ENCODE measurements at places on chromosomes 6 and 20.

GRCh38 chr20:62844182-62844581 is 17.4 kb downstream of the TCFL5 start:
- no peak for DNase-seq

GRCh38 chr6:1837826-1838225 is 228.1 kb downstream of the FOXC1 start:
- DNase-seq = peak; percentile 29

- DNase-seq = peak; percentile 47
Measured at GRCh38 chr6:125748406-125749172, 843 bp upstream of the HEY2 start.

GRCh38 chr20:57282670-57283361 is 16.4 kb upstream of the BMP7 start:
- no peak for DNase-seq

DNA sequence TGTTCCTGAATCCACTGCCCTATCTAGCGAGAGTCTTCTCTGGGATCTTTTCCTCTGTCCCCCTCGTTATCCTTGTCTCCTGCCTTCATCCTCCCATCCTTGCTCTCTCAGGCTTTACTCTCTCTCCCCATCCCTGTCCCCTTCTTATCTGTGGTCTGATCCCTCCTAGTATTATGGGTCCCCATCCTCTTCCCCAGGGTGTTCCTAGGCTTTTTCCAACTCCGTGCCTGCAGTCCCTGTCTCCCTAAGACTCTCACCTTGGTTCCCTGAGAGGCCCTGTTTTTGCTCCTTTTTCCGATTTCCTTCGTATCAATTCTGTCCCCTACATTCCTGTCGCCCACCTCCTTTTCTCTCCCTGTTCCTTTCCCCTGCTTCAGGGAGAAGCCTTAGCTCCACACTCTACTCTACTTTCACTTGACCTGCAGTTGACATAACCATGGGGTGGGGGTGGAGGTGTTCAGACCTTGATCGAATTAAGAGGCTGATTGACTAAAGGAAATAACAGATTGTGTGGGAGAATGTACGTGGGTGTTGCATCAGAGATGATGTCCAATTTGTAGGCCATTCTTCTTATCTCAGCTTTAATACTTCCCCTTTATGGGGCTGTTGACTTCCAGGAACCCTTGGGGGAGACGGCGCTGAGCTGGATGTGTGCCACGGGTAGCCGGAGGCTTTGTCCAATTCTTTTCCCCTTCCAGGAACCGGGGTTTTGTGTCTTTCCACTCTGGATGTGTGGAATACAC is 905 bp downstream of the PPARD start:
- peak; percentile 32 for DNase-seq

GRCh38 chr20:49275216-49275615 is 2.6 kb downstream of the ZNFX1 start:
- DNase-seq = no peak

DNA sequence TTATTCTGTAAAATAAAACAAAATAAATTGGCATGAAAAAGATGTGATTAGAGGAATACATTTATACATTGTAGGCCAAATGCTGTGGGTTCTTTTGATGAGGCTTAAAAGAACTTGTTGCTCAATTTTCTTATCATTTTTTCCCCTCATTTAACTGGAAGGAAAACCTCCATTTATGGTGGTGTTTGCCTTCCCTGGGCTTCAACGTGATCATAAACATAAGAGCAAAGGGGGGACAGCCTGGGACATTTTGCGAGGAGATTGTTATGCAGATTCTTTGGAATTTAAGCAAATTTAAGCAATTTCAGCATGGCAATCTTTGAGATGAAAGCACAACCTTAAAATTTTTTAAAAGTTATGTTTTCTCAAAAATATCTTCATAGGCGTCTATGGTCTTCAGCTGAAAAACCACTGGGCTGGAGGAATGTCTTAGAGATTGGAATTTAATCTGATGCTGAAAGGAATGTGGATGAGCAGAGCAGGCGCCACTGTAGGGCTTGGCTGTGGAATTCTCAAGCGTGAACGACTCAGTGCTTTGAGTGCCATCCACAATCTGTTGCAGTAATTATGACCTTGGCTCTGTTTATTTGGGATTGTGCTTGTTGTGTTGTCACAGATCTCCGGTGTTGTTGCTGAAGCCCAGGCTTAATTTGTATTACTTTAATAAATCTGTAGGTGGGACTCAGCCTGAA is 149.4 kb upstream of the MLIP start:
- DNase-seq = peak; percentile 71

DNA sequence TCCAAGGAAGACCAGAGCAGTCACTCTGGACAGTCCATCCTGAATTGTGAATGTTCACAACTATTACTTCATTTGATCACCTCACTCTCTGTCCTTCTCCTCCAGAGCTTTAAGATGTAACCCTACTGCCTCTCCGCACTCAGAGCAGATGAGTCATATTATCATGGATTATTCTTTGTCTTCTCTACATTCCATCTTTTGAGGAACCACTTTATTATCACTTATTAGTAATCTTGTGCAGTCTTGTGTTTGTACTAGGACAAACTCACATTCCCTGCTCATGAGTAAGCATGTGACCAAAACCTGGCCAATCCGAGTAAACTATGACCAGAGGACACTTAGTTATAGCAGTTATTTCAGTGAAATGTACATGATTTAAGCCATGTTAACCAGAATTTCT is 401.5 kb upstream of the ADGRB3 start:
- DNase-seq = peak; percentile 74

DNA sequence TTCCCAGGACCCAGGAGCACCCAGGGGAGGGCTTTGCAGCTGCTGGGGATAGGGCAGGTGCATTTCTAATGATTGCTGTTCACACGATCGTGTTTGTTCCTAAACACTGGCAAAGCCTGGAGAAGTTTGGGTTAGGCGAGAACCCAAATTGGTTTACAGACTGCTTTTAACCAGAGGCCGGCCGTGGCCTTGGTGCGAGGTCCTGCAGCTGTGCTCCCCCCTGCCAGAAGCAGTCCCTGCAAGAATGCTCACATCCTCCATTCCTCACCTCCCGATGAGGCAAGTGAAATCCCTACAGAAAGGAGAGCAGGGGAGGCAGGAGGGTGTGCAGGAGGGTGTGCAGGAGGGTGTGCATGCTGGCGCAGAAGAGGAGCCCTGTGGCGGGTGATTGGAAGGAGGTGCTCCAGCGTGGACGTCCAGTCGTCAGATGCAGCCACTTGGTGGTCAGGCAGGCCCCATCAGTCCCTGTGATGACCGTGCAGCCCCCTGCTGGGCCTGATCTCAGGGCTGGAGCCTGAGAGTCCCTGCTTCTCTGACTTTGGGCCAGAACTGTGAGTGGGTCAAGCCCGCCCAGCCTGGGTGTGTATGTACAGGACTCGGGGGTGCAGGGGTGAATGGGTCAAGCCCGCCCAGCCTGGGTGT is 55.7 kb upstream of the FRMD1 start:
- DNase-seq = no peak

GRCh38 chr20:63351811-63352591 is 9.1 kb downstream of the CHRNA4 start:
- DNase-seq = no peak

DNA sequence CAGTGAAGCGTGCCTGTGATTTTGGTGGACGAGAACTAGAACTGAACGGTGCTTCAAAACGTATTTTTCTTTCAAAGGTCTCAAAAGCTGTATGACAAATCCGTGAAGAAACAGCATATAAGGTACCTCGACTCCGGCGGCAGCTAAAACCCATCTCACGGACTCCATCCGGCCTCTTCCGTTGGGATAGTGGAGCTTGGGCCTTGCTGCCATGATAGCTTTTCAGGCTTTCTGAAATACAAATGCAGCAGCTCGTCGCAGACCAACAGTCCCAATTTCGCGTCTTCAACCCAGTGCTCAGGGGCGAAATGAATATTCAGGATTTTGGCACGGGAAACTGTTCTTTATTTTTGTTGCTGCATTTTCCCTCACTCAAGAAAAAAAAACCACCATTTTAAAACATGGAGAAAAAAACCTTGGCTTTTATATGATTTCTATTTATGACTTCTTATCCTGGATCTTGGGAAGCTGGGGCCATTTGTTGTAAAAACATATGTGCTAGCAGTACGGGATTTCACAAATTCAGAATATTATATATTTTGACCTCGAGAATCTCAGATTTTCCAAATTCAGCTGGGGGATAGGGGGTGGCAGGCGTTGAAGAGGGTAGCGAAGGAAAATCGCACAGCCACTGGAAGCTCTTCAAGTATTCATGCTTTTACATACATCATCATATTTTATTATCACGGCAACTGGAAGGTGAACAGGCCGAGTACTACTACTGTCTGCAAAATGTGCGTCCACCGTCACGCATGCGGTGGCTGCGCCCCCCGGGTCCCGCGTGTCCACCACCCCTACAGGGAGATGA is 849 bp downstream of the GSTA4 start:
- peak; percentile 64 for DNase-seq

GRCh38 chr6:90397929-90398674 is 101.5 kb upstream of the BACH2 start:
- peak; percentile 78 for DNase-seq

GRCh38 chr6:78844899-78845298 is 22.5 kb upstream of the IRAK1BP1 start:
- no peak for DNase-seq

- peak; percentile 98 for DNase-seq
Measured at GRCh38 chr6:158068893-158069799, 87.5 kb downstream of the SYNJ2 start.

GRCh38 chr20:45052698-45053429 is 48.1 kb downstream of the KCNS1 start:
- DNase-seq = peak; percentile 94

GRCh38 chr6:43475516-43475915 is 1.9 kb upstream of the TJAP1 start:
- DNase-seq = no peak

DNA sequence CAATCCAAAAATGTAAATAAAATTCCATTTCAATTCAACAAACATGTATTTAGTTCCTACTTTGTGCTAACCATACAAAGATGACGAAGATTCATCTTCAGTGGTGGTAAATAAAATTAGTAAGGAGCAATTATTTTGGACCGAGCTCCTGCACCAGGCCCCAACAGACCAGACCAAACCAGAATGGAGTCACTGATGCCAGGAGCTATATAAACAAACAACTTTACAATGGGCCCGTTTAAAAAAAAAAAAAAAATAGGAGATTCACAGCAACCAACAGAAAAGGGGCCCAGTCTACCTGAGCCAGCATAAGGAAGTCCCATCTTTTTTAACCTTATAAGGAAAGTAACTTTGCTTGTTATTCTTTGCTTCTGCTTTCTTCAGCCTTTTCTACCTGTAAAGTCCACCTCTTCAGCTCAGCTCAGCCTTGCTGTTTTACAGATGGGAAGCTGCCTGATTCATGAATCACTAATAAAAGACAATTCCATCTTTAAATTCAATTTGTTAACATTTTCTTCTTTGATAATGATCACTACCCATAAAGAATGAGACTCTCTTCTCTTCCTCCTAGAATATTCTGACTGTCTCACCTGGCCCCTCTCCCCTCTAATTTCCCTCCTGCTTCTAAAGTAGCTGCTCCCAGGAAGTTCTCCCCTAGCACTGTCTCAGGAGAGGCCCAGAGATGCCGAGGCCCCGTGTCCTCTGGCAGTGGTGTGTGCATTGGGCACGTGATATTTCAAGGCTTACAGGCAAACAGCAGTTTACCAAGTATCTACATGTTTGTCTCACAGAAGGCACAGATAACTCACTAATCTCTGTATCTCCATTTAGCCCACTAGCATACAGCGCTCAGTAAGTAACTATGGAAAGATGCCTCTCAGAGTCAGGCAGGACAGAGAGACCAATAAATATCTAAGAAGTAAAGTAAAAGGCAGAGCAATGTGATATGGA is 8.4 kb downstream of the MBOAT1 start:
- peak; percentile 68 for DNase-seq

DNA sequence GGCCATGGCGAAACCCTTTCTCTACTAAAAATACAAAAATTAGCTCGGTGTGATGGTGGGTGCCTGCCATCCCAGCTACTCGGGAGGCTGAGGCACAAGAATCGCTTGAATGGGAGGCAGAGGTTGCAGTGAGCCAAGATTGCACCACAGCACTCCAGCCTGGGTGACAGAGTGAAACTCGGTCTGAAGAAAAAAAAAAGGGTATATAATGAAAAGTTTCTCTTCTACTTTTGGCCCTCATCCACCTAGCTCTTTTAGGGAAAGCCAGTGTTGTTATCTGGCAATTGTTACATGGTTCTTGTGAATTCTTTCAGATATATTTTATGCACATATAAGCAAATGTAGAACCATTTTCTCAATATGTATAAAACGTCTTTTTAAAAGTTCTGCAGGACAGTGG is 19.0 kb downstream of the KIF3B start:
- DNase-seq = no peak

- DNase-seq = peak; percentile 59
Measured at GRCh38 chr6:1611322-1611571, 1.5 kb downstream of the FOXC1 start.
